Right lung (tissue), 10 donors: ENCODE measurements at places on chromosomes 3 and 15. TPM values are rescaled to one million over a fixed set of nuclear protein-coding genes. Genes with fewer than 3 reads are reported as not detected.

The GOLGA8J gene
- 1.4 TPM for polyA plus RNA-seq

The SAMD7 gene
- polyA plus RNA-seq = not detected

The ALG1L2 gene
- polyA plus RNA-seq = 2.5 TPM

The MUC4 gene
- polyA plus RNA-seq = 1.2 TPM

The CADPS gene
- polyA plus RNA-seq = 1.3 TPM

The SLCO2A1 gene
- polyA plus RNA-seq = 52.8 TPM

- no peak for DNase-seq
Measured at GRCh38 chr3:7793786-7794185, 707.8 kb upstream of the LMCD1 start.

GRCh38 chr3:112629425-112629824 lies 11.5 kb downstream of the CCDC80 start:
- no peak for DNase-seq

DNA sequence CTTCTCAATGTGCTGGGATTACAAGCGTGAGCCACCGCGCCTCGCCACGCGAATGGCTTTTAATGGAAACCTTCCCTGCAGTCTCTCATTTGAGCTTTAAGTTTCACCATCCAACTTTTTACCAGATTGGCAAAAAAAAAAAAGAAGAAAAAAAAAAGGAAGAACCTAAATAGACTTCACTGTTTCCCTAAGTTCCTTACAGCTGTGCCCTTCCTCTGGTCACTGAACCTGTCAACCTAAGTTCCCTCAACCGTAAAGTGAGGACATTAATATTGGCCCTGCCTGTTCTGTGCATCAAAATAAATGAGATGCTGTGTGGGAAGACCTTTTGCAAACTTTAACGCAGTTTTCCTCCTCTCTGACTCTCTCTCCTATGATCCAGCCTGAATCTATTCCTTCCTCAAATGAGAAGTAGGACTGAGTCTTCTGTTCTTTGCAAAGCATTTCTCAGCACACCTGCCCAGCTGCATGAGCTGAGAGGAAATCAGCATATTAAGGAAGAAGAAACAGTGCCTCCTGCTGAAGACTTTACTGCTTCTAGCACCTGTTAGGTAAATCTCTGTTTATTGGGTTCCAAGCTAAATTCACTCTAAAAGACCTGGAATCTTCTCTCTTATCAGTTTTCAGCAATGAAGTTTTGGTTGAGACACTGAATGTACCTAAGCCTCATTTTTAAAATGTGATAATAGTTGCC lies 99.6 kb upstream of the ETV5 start:
- DNase-seq = no peak

- DNase-seq = no peak
Measured at GRCh38 chr3:118863731-118864322, 170.8 kb downstream of the IGSF11 start.

DNA sequence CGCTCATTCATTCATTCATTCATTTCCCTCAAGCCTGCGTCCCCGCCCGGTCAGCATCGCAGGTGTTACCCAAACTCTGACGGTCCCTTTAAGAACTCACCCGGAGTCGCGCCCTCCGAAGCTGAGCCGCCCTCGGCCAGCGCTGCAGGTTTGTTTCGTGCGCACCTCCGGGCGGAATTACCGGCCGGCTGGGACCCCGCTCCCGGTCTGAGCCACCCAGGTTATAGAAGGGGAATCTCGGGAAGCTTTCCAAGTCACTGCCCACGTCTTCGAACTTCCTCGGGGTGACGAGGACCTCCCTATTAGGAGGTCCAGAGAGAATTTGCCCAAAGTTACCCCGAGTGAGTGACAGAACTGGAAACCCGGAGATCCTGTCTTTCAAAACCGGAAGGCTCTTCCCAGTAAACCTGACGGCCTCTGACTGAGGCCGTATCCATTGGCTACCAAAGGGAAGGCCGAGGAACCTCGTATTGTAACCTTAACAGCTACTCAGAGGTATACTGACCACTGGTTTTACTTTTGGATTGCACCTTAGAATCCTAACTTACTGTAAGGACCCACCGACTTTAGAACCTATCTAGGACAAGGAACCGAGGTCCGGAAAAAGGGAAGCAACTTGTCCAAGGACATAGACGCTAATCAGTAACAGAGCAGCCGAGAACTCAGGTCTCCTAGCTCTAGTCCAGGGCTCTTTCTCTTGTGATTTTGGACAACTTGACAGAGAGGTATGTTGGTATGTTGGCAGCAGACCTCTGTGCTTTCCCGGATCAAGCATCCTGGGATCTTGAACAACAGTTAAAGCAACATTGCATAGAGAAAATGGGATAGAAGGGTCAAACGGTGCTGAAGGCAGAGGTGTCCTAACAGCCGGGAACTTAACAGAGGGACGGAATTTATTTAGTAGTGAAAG lies 788 bp upstream of the DLG1 start:
- DNase-seq = no peak

DNA sequence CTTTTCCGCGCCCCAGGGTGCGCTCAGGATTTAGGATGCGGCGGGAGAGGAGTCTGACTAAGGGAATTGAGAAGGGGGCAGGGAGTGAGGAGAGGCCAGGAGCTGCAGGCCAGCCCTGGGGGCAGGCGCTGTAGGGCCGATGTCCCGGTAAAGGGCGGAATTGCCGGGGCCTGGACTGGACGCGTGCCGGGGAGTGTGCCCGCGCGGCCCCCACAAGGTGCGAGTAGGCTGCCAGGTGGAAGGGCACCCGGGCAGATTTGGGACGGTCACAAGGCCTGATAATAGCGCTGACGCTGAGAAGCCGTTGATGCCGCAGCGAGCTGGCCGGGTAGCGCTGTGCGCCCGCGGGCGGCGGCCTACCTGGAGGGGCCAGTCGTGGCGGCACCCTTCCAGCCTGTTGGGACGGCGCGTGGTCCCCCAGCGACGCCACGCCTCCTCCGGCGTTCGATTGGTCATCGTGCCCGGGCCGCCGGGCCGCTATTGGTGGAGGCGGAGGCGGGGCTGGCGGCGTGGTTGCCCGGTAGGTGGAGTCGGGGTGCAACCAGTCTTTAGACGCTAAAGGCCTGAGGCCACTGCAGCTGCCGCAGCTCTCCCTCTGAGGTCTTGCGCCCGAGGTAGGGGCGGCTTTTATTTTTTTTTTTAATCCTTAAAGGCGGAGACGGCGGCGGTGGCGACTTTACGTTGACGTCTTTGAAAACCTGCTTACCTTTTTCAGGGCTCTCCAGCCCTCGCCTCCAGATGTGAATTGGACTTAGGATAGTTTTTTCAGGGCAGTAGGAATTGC lies 903 bp downstream of the SLC25A38 start:
- peak; percentile 92 for DNase-seq

- no peak for DNase-seq
Measured at GRCh38 chr3:126033765-126034164, 50.2 kb downstream of the SLC41A3 start.

- DNase-seq = peak; percentile 62
Measured at GRCh38 chr3:143644370-143645089, 203.7 kb downstream of the SLC9A9 start.

DNA sequence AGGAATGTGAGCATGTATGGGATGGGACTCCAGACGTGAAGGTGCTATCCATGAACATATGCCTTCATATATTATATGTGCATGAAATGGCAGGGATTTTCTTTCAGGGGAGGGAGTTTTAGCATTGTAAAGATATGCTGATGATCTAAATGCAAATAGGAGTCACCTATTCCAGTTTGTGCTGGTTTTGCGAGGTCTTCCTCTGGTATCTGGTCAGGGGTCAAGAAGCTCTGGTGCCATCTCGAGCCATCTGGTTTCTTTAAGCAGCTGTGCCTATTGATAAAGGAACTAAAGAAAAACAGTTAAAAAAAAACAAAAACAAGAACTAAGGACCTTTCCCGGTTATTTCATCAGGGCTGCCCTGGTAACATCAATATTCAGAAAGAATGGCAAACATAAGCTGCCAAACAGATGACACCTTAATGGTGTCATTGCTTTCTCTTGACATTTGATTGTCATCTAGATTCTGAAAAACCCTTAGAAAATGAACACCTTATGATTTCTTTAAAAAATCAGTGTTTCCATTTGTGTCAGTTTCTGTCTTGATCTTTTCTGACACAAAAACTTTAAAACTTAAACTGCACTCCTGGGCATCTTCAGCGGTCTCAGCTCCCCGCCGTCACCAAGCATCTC lies 22.7 kb downstream of the APH1B start:
- no peak for DNase-seq

DNA sequence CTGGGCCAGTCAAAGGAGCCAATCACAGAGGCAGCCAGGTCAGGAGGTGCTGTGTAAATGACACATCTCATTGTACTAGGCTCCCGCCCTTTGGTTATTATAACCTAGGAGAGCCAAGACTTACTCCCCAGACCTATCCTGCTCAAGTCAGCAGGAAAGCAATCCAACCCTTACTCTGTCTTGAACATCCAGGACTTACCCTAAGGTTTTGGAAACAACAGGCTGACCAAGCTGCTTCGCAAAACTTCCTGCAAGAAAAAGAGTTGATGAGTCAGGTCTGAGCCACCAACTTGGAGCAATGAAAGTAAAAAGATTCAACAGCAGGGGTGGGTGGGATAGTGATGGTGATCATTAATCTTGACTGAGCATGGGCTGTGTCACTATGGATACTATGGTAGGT lies 144.4 kb downstream of the MYLK start:
- no peak for DNase-seq

- DNase-seq = no peak
Measured at GRCh38 chr15:79209690-79210089, 72.8 kb upstream of the ANKRD34C start.

- no peak for DNase-seq
Measured at GRCh38 chr15:66186049-66186825, 67.3 kb downstream of the MEGF11 start.

- DNase-seq = no peak
Measured at GRCh38 chr3:170754311-170754693, 115.7 kb downstream of the RPL22L1 start.

DNA sequence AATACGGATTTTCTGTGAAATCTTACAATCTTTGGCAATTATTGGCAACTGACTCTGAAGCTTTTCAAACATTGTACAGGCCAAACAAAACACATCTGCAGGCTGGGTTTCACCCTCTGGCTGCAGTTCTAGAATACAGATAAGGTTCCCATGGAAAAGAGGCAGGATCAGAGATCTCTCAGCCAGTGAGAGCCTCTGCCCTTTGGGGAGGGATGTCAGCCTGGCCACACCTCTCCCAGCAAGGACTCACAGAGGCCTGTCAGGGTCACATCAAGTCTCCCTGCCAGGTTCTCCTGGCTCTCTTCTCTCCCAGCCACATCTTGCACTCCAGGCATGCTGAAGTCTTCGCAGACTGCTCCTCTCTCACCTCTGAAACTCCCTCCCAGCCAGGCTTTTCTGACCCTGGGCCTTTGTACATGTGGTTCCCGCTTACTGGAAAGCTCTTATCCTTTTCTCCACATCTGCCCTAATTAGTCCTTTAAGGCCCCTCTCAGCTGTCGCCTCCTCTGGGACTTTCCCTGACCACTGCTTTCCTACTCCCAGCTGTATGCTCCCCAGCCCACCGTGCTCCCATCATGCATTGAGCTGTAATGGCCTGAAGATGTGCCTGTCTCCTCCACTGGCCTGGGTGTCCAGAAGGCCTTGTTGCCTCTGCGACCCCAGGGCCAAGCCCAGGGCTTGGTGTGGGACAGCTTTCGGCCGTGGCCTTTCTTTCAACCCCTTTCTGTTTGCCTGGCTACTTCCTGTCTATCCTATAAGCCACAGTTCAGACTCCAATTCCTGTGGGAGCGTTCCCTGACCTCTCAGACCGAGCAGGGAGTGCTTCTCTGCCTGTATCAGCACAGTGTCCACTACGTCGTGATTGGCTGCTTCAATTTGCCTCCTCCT lies 4.3 kb downstream of the RBP1 start:
- DNase-seq = peak; percentile 71

DNA sequence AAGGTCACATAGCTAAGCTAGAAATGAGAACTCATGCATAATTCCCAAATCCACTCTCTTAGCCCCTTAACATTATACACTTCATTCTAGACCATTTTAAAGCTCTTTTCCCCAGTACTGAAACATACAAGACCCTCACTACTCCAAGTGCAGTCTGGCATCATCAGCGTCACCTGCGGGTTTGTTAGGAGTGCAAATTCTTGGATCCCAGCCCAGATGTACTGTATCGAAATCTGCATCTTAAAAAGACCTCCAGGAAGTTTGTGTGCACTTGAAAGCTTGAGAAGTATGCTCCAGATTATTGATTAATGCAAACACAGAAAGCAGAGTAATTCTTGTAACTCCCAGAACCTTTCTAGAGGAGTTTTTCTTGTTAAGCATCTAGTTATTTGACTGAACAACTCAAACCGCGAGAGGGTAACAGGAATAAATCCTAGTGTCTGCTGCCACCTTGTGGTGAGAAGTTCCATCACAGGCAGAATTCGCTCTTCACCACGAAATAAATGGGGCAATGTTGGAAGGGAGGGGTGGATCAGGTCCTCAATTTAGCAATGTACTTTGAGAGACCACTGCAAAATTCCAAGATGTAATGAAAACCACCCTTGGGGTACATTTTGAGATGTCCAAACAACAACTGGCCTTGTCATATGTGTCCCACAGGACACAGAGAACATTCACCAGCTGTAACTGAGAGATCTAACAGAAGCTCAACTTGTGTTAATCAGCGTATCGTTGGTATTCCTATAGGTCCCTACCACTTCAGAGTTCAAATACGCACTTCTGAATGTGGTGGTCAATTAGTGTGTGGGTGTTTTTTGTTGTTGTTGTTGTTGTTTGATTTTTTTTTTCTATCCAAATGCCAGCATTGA lies 583 bp upstream of the C3orf49 start:
- DNase-seq = peak; percentile 52

DNA sequence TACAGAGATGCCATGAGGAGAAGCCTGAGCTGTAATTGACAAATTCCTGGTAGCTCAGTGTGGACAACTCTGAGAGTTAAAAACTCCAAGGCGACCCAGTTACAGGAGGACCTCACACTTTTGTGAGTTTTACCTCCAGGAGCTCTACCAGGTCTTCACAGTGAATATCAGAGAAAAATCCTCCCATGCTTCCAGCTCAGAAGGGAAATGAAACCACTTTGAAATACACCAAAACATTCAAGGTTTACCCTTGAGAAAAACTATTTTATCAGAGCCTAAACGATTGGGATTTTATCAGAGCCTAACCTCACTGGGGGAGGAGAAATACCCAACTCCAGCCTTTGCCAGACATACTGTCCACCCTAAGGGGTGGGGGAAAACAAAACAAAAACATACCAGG lies 52.4 kb downstream of the MCCC1 start:
- DNase-seq = no peak
